Amniotic epithelial cell (primary cell): ENCODE measurements at places on chromosomes 7 and 10.

- DNase-seq: peak; percentile 68
Measured at GRCh38 chr10:36515319-36515718, 610.1 kb upstream of the ANKRD30A start.

GRCh38 chr10:30637881-30638467 is 8.4 kb upstream of the LYZL2 start:
- DNase-seq: peak; percentile 88

GRCh38 chr10:44013981-44014380 is 365.3 kb upstream of the ZNF32 start:
- no peak for DNase-seq

GRCh38 chr10:102581981-102582580 is 62.2 kb upstream of the TRIM8 start:
- DNase-seq: no peak

DNA sequence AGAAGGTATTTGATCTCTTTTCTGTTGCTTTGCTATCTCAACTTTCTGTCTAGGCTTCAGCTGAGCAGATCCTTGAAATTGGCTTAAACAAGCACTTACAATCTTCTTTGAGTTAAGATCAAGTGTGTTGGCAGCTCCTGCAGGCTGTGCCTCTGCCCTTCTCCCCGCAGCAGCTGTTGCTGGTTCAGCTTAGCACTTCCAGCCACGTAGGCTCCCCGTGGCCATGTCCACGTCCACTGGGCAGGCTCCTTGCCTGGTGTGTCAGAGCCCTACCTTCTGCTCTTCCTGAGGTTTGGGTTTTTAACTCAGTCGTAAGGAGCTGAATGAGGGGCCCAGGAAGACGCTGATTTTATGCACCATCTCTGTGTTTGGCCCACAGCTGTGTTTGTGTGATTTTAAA is 47.2 kb downstream of the CAMK1D start:
- no peak for DNase-seq
